Stimulated activated CD4-positive, alpha-beta T cell treated with anti-CD3 and anti-CD28 coated beads, Interleukin-15, amount 100 ng/mL, for 1 hour (primary cell): ENCODE measurements at places on chromosomes 3 and 15.
A peak's percentile ranks its signal among the peaks of the same experiment; 100 is the strongest.

- DNase-seq = peak; percentile 53
Measured at GRCh38 chr15:74438721-74439316, 5.1 kb upstream of the SEMA7A start.

GRCh38 chr15:92676561-92676960, 21.0 kb upstream of the FAM174B start:
- DNase-seq = no peak

DNA sequence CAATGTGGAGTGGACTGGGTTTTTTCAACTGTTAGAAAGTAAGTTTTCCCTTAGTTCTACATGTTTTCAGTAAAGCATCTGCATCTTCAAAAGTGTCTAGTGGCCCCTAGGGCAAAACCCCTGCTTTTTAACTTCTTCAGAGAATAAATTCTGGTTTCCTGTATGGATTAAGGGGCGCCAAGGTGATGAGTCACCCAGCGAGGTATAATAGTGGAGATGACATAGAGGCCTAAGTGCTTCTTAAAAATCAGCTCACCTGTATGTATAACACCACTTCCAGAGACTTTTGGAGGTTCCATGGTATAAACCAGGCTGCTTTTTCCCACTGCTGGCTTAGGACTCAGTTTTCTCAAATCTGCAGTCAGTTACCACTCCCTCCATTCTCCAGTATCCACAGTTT, 68.9 kb downstream of the SYN2 start:
- DNase-seq = no peak

GRCh38 chr15:44075535-44075934, 119.5 kb downstream of the FRMD5 start:
- no peak for DNase-seq

GRCh38 chr3:31025541-31025940, 131.1 kb upstream of the GADL1 start:
- DNase-seq = no peak

DNA sequence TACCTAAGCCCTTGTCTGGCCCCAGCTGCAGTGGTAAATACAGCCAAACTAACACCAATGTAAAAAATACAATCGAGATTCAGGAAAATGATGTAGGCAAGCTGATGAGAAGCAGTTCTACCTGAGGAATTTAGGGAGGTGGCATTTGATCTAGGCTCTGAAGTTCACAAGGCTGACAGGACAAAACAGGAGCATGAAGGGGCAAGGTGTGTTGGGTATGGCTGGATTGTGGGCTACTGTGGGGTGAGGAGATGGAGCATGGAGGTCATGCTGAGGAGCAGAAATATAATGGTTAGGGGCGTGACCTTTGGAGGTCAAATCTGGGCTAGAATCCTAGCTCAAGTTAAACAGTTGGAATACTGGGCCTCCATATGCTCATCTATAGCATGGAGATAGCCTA, 6.5 kb downstream of the NDUFB4 start:
- no peak for DNase-seq

DNA sequence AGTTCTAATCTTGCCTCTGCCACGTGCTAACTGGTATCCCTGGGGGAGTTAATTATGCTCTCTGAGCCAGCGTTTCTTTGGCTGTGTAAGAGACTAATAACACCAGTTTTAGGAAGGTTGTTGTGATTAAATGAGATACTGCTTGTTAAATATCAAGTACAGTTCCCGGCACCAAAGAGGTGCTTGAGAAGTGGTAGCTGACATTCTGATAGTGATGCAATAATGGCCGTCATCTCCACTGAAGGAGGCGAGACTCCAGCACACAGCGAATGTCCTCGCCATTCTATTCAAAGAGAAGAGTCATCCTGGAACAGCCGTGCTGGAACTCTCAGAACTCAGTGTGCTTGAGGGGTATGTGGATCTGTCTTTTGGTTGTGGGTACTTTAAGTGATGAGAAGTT, 9.8 kb upstream of the C3orf70 start:
- DNase-seq = no peak

- DNase-seq = no peak
Measured at GRCh38 chr3:160779040-160779439, 23.0 kb downstream of the PPM1L start.

DNA sequence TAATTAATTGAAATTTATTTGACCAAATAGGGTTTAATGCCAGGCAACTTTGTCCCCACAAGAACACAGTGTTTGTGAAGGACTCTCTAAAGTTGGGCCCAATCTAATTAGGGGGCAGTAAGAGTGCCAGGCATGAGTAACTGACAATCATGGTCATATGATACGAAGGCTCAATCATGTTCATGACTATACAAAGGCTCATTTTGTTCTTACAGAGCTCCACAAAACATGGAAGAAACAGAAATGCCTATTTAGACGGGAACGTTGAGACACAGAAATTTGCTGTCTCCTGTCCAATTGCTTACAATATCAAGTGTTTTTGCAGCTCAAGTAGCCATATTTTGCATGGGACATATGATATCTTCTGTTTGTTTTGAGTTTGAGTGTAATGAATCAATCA, 391.1 kb downstream of the SI start:
- DNase-seq = no peak

DNA sequence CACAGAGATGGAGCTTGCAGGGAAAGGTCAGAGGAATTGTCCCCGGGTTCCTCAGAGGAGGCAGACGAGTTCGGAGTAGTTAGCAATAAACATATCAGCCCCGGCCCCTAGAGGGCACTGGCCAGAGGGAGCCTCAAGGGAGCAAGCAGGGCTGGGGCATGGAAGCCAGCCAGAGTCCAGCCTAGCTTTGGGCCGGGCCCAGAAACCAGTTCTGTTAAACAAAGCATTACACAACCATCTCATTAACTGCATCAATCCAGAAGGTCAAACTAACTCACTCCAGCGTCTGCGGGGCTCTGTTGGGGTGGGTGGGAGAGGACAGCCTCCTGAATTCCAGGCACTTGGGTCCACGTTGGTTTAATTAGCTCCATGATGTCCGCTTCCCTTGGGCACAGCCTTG, 41.0 kb upstream of the IREB2 start:
- no peak for DNase-seq

GRCh38 chr15:92232317-92232716, 161.4 kb upstream of the ST8SIA2 start:
- no peak for DNase-seq

DNA sequence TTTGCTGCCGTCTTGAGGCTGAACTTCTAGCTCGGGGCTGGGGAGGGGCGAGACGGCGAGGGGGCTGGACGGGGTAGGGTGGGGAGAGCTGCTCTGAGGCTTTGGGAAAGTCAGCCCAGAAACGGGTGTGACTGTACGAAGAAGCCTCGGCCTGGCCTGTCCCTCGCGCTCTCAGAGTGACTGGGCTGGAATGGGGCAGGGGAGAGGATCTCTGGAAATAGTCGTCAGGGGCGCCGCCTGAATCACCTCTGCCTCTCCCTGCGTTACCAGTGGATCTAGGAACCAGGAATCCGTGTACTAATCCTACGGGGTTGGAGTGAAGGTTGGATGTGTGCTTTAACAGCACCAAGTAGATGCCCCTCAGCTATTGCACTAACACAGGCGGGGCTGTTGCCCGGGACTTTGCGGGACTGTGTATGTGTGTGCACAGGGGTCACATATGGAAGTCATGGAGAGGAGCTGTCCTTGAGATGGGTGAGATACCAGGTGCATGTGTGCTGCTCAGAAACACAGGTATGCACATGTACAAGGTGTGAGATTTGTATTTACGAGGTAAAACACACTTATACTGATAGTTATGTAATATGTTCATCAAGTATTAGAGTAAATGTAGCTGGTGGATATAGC, 591 bp downstream of the FOXL2NB start:
- DNase-seq = no peak

DNA sequence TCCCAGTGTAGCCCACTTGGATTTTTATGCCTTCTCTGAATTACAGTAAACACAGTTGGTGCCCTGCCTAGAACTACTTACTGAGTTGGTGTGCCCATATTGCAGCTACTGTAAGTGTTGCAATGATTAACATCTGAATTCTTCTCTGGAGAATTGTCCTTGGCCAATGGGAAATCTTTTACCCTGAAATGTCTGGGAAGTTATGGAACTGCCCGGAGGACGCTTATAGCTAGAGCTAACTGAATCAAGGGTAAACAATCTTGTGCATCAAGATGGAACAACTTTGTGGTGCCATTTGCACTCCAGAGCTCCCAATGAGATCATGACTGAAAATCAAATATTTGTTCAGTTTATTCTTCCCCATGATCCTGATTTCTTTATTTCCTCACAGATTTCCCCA, 246.7 kb upstream of the CBLB start:
- DNase-seq = no peak

DNA sequence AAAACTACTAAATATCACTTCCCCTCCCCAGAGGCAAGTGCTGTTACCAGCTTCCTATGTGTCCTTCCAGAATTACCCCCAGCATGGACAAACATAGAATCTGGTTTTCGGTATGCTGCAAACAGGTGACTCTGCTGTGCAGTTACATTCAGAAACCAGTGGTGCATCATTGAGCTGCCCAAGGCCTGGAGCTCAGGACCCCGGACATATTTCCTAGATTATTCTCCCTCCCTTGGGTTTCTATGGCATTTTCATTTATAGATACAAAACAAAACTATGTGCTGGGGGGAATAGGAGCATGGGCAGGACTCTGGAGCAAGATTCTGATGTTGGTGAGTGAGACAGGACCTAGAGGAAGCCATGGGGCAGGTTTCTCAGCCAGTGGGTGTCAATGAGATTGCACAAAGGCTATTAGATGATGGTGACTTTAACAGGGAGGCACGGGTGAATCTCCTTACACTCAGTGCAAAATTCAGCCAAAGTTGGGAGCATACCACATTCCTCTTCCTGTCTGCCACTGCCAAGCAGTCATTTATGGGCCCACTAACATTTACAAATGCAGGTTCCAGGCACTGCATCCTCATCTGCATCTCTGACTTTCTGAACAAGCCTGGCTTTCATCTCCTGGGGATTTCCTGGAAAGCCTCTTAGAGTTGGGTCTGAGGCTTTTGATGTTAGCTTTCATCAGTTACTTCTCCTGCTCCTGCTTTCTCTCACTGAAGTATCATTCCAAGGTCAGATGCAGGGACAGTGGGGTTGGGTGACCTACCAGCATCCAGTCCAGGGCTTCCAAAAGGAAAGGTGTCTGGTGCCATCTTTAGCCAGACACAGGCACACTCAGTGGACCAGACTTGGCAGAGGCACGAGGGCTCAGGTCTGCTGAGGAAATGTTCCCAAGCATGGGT, 44.5 kb downstream of the CMTM7 start:
- no peak for DNase-seq

GRCh38 chr3:27643355-27643754, 78.8 kb downstream of the EOMES start:
- DNase-seq = no peak

- no peak for DNase-seq
Measured at GRCh38 chr15:39936187-39936586, 2.3 kb downstream of the EIF2AK4 start.

GRCh38 chr15:87962428-87962827, 294.1 kb downstream of the NTRK3 start:
- DNase-seq = no peak

DNA sequence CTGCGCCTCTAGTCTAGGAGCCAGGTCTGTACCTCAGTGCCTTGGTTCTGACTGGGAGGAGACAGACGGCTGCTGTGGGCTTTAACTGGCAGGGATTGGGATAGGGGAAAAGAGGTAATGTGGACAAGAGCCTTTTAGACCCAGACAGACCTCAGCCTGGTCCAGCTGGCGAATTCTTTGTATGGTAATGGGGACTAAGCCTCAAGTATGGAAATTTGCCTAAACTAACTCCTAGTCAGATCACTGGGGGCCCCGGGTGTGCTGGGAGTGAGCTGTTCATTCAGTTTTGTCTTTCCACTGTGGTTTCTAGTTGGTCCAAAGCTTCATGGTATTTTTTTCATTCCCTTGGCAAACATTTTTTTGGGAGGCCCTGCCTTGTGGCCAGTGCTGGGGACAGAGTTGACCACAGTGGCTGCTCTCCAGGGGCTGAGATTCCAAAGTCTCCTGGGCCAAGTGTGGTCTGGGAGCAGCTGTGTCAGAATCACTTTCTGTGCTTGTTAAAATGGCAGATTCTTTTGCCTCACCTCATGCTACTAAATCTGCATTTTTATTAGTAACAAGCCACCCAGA, 261.4 kb upstream of the C2CD4B start:
- no peak for DNase-seq

- no peak for DNase-seq
Measured at GRCh38 chr15:33871980-33872379, 96.3 kb upstream of the CHRM5 start.

GRCh38 chr3:65635657-65636056, 403.1 kb downstream of the MAGI1 start:
- no peak for DNase-seq

DNA sequence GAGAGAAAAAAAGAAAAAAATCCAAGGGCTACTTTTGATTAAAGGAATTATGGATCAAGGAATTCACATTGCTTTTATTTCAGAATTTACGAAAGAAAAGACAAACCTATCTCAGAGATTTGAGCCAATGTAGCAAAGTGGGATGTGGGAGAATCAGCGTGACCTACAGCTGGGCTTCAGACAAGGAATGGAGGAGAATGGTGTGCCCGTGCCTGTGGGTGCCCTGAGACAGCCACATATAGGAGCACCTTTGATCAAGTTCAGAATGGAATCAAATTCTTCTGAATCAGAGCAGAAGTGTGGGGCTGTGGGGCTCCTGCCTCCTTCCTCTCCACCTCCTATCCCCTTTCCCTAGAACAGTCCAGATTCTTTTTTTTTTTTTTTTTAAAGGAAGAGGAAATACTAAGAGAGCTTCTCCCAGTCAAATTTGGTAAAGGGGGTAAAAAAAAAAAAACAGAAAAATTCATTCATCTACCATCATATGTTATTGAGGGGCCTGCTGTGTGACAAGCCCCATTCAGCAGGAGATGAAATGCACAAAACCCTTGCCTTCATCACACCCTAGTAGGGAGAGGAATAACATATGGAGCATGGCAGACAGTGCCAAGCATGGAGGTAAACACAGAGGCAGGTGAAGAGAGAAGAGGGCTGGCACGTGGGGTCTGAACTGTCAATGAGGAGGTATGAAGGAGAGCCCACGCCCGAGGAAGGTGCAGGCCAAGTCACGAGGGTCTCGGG, 25.0 kb upstream of the MUSTN1 start:
- no peak for DNase-seq

DNA sequence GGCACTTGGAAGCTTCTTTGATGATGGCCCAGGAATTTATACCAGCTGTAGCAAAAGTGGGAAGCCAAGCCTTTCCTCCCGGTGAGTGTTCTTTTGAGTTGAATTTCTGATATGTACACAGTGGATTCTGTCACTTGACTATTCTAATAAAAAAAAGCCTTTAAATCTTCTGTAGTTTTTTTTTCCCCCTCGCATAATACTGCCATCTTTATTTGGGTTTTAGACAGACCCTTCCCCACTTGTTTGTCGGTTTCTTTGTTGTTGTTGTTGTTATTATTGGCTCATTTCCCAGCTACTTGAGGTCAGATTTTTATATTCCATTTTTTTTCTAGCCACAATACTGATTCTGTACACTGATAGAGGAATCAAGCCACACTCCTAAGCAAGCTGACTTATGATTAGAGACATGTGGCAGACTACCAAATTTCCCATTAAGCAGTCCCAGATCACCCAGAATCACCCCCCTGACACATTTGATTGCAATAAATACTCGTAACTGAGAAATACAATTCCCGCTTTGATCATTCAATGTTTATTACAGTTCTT, 122.4 kb upstream of the IL12A start:
- DNase-seq = no peak
